Mesothelial cell of epicardium (in vitro differentiated cells): ENCODE measurements at places on chromosomes 7 and 10. TPM values are rescaled to one million over a fixed set of nuclear protein-coding genes. Genes with fewer than 3 reads are reported as not detected.

GRCh38 chr10:47348661-47349470 lies 703 bp downstream of the RBP3 start:
- H3K27ac ChIP-seq = no peak overlapping the region
- no peak overlapping the region for H3K4me3 ChIP-seq
- H3K27me3 ChIP-seq = peaks cover 13% of the 10 kb centered on the region
- peaks cover 6% of the 10 kb centered on the region for H3K4me1 ChIP-seq
- DNase-seq = no peak

DNA sequence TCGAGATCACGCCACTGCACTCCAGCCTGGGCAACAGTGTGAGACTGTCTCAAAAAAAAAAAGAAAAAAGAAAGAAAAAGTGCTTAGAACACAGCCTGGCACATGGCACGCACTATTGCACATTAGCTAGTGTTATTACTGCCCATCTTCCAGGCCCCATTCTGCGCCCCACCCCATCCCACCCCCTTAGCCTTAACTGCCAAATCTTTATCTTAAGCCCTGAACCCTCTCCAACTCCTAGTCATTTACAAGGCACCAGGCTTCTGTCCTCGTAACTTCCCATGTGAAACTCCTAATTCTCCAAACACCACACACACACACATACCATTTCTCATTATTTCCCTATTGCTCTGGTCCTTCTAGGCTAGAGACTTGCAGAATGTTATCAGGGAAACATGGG lies 4.8 kb downstream of the FRAT2 start:
- DNase-seq = no peak
- H3K27me3 ChIP-seq = peaks cover 7% of the 10 kb centered on the region
- H3K27ac ChIP-seq = no peak overlapping the region

GRCh38 chr10:86553213-86553612 lies 31.6 kb upstream of the WAPL start:
- H3K4me1 ChIP-seq = peaks cover 7% of the 10 kb centered on the region
- no peak for DNase-seq
- H3K27me3 ChIP-seq = peaks cover 13% of the 10 kb centered on the region
- no peak overlapping the region for H3K4me3 ChIP-seq
- H3K27ac ChIP-seq = no peak overlapping the region

GRCh38 chr10:97229322-97230015 lies 43.7 kb upstream of the SLIT1 start:
- no peak for DNase-seq
- no peaks in the 10 kb centered on the region for H3K27me3 ChIP-seq
- H3K4me1 ChIP-seq = no peaks in the 10 kb centered on the region
- H3K36me3 ChIP-seq = peaks cover 20% of the 10 kb centered on the region
- H3K27ac ChIP-seq = no peak overlapping the region
- no peak overlapping the region for H3K4me3 ChIP-seq

The KLHL7 gene
- total RNA-seq = 44.0 to 48.3 TPM (median 45.7 TPM) in 3 replicates

- H3K27ac ChIP-seq = no peak overlapping the region
- H3K4me1 ChIP-seq = peaks cover 15% of the 10 kb centered on the region
- H3K27me3 ChIP-seq = peaks cover 6% of the 10 kb centered on the region
- H3K36me3 ChIP-seq = no peaks in the 10 kb centered on the region
Observed at GRCh38 chr10:64038107-64038506, 516.9 kb downstream of the REEP3 start.

GRCh38 chr10:86945361-86946212 lies 11.8 kb downstream of the MMRN2 start:
- no peak for DNase-seq
- H3K4me3 ChIP-seq = no peak overlapping the region
- H3K27me3 ChIP-seq = no peaks in the 10 kb centered on the region
- peaks cover 27% of the 10 kb centered on the region for H3K4me1 ChIP-seq
- H3K27ac ChIP-seq = no peak overlapping the region

DNA sequence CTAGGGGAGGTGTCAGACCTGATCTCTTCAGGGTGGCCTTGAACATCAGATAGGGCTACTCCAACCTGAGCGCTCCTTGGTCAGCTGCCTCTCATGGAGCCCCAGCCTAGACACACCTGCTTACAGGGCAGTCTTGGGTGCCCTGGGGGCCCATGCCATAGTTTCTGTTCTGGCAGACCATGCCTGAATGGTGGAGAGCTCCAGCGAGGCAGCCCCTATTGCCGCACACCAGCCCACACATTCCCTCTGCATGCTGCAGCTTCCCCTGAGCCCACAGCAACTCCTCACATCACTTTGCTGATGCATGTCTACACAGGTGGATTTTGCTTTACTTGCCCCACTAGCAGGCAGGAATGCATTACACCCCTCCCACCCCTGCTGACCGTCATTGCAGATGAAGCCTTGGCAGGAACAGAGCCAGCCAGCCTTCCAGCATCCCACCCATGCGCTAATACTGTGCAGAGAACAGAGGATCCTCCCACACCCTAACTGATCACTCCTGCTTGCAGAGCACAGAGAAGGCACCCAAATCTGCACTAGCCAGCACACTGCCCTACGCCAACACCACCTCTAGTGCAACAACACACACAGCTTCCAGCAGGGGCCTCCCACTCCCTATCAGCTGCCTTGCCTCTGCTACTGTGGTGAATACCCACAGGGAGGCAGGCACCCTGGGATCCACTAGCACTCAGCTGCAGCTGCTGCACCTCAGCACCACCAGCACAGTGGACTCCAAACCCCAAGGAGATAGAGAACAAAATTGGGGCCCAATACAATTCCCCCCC lies 43.0 kb upstream of the GRM3 start:
- H3K36me3 ChIP-seq = no peaks in the 10 kb centered on the region
- H3K27ac ChIP-seq = no peak overlapping the region
- H3K4me3 ChIP-seq = no peak overlapping the region
- H3K4me1 ChIP-seq = no peaks in the 10 kb centered on the region
- DNase-seq = no peak

The OR6B1 gene
- not detected in 3 replicates for total RNA-seq

The HOXA10 gene
- total RNA-seq = 13.1 to 14.4 TPM (median 13.8 TPM) in 3 replicates

DNA sequence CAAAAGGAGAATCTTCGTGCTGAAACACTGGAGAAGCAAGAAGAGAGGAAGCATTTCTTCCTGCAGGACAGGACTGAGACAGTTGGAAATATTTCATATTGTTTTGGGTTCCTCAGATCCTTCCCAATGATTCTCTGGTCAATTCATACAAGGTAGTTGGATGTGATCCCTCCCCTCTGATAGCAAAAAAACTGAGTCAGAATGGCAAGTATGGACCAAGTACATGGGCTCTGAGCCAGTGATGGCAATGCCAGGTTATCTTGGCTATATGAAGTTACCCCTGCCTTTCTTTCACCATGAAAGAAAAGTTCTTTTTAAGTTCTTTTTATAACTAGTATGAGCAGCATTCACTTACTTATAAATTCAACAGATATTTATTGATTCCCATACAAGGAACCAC lies 124.4 kb upstream of the PTPRZ1 start:
- H3K27me3 ChIP-seq = peaks cover 8% of the 10 kb centered on the region
- H3K4me1 ChIP-seq = peaks cover 11% of the 10 kb centered on the region
- H3K36me3 ChIP-seq = no peaks in the 10 kb centered on the region
- H3K4me3 ChIP-seq = no peak overlapping the region
- no peak for DNase-seq

The GSTO2 gene
- total RNA-seq = 11.7 to 13.5 TPM (median 12.7 TPM) in 3 replicates

- peaks cover 36% of the 10 kb centered on the region for H3K4me1 ChIP-seq
- H3K4me3 ChIP-seq = no peak overlapping the region
Observed at GRCh38 chr10:110817614-110818013, 54.1 kb upstream of the PDCD4 start.

DNA sequence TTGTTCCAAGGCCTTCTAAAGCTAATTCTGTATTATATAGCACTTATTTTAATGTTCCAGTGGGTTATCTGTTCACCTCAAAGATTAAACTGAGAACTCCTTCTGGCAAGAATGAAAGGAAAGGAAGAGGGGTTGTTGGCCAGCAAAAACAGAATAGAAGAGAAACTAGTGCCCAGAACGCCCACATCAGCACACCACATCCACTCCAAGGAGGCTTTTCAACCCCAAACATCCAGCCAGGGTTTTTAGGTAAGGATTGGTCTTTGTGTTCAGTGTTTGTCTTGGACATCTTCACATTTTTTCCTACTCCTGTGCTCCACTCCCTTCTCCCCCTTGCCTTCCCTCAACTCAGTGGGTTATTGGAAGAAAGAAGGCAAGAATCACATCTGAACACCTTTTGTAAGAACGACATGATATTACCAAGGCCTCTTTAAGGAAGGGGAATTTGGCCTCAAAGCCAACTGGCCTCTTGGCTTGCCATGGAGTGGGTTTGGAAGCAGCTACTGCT lies 55.8 kb downstream of the BICC1 start:
- H3K27me3 ChIP-seq = no peaks in the 10 kb centered on the region
- H3K27ac ChIP-seq = no peak overlapping the region

GRCh38 chr7:106260136-106260561 lies 24.6 kb downstream of the NAMPT start:
- H3K27ac ChIP-seq = no peak overlapping the region
- H3K36me3 ChIP-seq = peaks cover 43% of the 10 kb centered on the region
- H3K4me3 ChIP-seq = no peak overlapping the region

DNA sequence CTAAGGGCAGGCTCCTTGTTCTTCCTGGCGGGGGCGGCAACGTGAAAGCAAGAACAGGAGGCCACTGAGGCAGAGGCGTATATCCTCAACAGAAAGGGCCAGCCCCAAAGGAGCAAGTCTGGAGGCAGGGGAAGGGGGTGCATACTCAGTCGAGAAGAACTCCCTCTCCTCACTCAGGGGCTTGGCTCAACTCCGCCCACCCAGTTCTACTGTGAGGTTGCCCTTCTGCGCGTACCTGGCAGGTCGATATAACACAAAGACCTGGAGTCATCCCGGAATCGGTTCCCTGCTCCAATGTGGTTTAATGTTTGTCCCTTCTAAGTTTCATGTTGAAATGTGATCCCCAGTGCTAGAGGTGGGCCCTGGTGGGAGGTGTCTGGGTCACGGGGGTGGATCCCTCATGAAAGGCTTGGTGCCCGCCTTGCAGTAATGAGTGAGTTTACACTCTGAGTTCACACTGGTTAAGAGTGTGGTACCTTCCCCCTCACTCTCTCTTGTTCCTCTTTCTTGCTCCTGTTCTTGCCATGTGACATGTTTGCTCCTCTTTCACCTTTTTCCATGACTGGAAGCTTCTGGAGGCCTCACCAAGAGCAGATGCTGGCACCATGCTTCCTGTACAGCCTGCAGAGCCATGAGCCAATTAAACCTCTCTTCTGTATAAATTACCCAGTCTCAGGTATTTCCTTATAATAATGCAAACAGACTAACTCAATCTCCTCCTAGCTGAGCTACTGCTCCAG lies 32.6 kb downstream of the GSDME start:
- no peaks in the 10 kb centered on the region for H3K4me1 ChIP-seq
- H3K36me3 ChIP-seq = no peaks in the 10 kb centered on the region
- no peak overlapping the region for H3K4me3 ChIP-seq
- no peaks in the 10 kb centered on the region for H3K27me3 ChIP-seq
- H3K27ac ChIP-seq = no peak overlapping the region

DNA sequence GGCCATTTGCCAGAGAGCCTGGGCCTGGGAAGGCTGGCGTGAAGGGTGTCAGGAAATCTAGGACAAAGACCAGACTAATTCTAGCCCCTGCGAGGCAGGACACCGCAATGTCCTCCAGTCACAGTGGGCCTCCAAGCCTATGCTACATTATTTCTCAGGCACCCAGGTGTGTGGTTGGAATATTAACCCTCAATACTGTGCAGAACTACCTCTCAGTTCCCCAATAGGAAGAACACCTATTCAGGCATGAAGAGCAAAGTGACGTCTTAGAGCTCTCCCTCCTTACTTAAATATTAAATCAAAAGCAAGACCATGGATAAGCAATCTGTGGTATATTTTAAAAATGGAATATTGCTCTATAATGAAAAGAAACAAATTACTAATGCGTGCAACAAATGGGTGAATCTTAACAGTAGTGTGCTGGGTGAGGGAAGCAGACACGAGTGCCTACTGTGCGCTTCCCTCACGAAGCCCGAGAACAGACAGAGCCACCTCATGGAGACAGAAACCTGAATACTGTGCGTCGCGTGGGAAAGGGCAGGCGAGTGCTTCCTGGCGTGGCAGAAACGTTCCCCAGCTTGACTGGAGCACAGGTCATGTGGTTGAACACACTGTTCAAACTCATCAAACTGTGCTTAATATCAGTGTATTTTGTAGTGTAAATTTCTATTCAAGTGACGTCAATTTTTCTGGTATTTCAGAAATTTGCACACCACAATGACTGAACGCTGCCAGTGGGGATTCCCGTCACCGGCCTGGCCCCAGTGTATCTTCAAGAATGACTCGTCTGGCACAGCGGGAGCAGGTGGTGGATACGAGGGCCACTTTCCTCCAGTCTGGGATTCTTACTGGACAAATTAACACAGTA lies 15.5 kb upstream of the PTPRN2 start:
- no peak overlapping the region for H3K4me3 ChIP-seq
- no peaks in the 10 kb centered on the region for H3K27me3 ChIP-seq
- H3K27ac ChIP-seq = no peak overlapping the region
- DNase-seq = no peak

The ARMH3 gene
- 21.8 to 26.6 TPM (median 26.5 TPM) in 3 replicates for total RNA-seq

The TRPV5 gene
- 0.18 to 0.56 TPM (median 0.29 TPM) in 3 replicates for total RNA-seq

GRCh38 chr7:100726996-100727761 lies 6.2 kb upstream of the ZAN start:
- H3K4me1 ChIP-seq = peaks cover 1% of the 10 kb centered on the region
- peaks cover 64% of the 10 kb centered on the region for H3K27me3 ChIP-seq
- H3K36me3 ChIP-seq = no peaks in the 10 kb centered on the region
- DNase-seq = no peak
- no peak overlapping the region for H3K27ac ChIP-seq

The GJD4 gene
- not detected in 3 replicates for total RNA-seq

DNA sequence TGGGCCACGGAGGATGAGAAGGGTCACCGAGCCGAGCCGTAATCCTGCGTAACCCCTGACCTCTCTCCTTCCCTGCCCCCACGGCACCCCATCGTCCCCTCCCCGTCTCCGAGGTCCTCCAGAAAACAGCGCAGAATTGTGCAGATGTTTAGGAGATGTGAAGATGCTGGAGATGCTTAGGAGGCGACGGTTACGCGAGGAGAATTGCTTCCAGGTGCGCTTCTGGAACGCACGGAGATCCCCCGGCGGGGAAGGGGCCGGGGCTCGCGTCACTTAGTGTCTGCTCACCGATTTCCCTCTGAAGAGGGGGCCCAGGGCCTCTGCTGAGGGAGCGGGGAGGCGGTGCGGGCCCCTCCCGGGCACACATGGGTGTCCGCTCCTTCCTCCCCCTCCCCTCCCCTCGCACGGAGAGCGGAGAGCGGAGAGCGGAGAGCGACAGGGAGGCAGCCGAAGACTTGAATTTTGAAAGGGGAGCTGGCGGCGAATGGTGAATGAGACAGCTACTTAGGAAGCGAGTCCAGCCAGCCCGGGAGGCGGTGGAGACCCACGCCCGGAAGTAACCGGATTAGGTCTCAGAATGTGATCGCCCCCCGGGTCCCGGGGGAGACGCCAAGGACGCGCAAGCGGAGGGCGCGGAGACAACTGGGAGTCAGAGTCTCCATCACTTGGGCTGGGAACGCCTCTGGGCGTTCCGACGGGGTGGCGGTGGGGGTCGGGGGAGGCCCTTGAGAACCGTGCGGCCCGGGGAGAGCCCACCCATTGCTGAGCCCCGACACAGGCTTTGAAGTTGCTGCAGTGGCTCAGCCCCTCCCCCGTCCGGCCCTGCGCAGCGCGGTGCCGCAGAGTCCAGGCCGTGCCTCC lies 8.7 kb upstream of the EN2 start:
- no peak overlapping the region for H3K27ac ChIP-seq
- no peak for DNase-seq
- H3K36me3 ChIP-seq = no peaks in the 10 kb centered on the region
